Fibroblast of villous mesenchyme (primary cell): ENCODE measurements at places on chromosomes 5 and 9. TPM values are rescaled to one million over a fixed set of nuclear protein-coding genes. Genes with fewer than 3 reads are reported as not detected.

TLX3 gene
- not detected in 2 replicates for total RNA-seq

CTSL gene
- 156 and 163 TPM in 2 replicates for total RNA-seq

CCDC192 gene
- total RNA-seq = not detected in 2 replicates

PPP2R2B gene
- under 0.01 and 2.2 TPM in 2 replicates for total RNA-seq

FCN1 gene
- not detected in 2 replicates for total RNA-seq

GTF3C5 gene
- total RNA-seq = 30.7 and 32.2 TPM in 2 replicates

DAB2 gene
- 231 and 332 TPM in 2 replicates for total RNA-seq

OLFML2A gene
- total RNA-seq = 4.3 and 5.5 TPM in 2 replicates

PFN3 gene
- total RNA-seq = not detected in 2 replicates

GRCh38 chr9:119003882-119004617 is 365.2 kb downstream of the BRINP1 start:
- no peak for DNase-seq

GRCh38 chr9:3342159-3342777 is 183.5 kb downstream of the RFX3 start:
- DNase-seq = peak; percentile 82

DNA sequence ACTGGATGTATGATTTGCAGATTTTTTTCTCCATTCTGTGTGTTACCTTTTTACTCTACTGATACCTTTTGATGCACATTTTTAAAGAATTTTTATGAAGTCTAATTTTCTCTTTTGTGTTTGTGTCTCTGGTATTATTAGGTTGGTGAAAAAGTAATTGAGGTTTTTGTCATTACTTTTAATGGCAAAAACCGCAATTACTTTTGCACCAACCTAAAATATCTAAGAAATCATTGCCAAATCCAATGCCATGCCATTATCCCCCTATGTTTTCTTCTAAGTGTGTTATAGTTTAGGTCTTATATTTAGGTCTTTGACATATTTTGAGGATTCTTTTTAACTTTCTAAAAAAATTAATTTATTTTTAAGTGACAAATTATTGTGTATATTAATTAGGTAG is 43.4 kb upstream of the STARD4 start:
- DNase-seq = no peak

GRCh38 chr5:85656050-85656449 is 961.7 kb upstream of the COX7C start:
- no peak for DNase-seq

- no peak for DNase-seq
Measured at GRCh38 chr5:76642390-76643040, 19.3 kb upstream of the F2RL2 start.

DNA sequence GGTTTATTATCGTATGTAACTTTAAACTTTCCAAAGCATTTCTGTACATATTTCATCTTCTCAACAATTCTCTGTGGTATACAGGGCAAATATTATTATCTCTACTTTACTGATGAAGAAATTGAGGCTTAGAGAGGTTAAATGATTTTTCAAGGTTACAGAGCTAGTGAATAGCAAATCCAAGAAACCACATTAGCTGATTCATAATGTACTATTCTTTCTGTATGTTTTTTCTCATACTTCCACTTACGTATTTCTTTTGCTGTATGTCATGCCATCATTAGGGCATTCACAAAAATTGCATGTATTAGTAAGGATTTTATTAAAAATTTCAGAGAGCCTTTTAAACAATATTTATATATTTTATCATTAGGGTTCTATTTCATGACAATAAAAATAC is 372.4 kb upstream of the DMAC1 start:
- no peak for DNase-seq

- DNase-seq = peak; percentile 27
Measured at GRCh38 chr5:1648806-1649205, 125.0 kb upstream of the LPCAT1 start.

DNA sequence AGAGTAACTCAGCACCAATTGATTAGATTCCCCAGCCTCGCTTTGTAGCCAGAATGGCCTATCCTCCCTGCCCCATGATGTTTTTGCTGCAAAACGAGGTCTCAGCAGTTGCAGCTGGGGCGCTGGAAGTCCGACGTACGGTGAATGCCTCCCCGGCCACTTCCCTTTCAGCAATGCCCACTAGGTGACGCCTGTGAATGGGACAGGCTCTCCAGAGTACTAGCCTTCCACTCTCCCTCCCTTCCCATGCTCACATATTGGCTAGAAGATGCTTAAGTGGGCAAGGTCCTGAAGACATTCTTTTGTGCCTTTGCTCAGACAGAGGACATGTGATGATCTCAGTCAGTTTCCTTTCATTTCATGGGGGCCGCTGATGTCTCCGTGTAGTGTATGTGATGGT is 50.8 kb downstream of the DMRT2 start:
- peak; percentile 26 for DNase-seq

GRCh38 chr5:143376911-143377813 is 26.3 kb downstream of the NR3C1 start:
- DNase-seq = no peak

GRCh38 chr5:45109062-45109461 is 300.3 kb downstream of the MRPS30 start:
- DNase-seq = no peak

- peak; percentile 2 for DNase-seq
Measured at GRCh38 chr5:155794795-155795194, 532.2 kb upstream of the SGCD start.

GRCh38 chr5:116859666-116860320 is 285.2 kb upstream of the SEMA6A start:
- peak; percentile 28 for DNase-seq

- no peak for DNase-seq
Measured at GRCh38 chr9:131691969-131692611, 47.8 kb downstream of the RAPGEF1 start.

DNA sequence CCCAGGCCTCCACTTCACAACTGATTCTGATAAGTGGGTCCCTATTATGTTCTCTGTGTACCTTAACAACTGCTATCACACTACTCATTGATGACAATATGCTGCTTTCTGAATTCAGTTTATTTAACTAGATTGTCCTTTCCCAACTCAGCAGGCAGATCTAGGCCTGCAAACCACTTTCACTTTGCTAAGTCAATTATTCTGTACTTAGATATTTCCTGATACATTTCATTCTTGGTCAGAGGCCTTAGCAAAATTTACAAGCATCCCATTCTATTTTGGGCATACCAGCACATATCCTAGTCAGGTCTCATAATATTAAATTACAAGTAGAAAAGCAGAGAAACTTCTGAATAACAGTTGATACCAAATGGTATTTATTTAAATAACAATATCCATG is 235.7 kb upstream of the HAPLN1 start:
- DNase-seq = no peak

DNA sequence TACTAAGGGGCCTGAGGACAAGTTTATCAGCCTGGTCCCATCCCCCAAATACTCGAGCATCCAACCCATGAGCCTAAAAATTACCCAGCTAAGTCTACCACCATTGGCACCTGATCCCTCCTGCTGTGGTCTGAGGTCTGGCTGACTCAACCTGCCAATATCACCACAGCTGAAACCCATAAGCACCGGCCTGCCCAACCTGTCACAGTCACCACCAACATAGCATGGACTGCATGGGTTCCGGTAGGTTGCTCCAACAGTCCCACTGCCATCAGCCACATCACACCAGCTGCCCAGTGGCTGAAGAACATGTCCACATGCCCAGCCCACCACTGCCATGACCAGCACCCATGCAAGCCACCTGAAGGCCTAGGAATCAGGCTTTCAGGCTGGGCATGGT is 495.0 kb downstream of the PRELID2 start:
- no peak for DNase-seq

DNA sequence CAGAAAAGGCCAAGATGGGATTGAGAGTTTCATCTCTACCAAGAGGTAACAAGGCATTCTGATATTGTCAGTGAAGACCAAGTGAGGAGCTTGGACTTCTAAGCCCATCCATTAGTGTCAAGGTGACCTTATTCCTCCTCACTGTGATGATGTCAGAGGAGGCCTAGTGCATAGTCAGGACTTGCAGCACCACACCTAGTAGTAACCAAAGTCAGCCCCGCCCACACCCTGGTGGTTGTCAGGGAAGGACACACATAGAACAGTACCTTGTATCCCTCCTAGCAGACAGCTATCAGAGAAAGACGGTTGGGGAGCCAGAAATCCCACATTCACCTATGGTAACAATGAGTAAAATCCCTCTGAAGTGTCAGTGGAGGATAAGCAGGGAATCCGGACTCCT is 111.7 kb downstream of the AP3B1 start:
- DNase-seq = no peak

- peak; percentile 27 for DNase-seq
Measured at GRCh38 chr5:147539053-147539452, 29.2 kb upstream of the DPYSL3 start.

DNA sequence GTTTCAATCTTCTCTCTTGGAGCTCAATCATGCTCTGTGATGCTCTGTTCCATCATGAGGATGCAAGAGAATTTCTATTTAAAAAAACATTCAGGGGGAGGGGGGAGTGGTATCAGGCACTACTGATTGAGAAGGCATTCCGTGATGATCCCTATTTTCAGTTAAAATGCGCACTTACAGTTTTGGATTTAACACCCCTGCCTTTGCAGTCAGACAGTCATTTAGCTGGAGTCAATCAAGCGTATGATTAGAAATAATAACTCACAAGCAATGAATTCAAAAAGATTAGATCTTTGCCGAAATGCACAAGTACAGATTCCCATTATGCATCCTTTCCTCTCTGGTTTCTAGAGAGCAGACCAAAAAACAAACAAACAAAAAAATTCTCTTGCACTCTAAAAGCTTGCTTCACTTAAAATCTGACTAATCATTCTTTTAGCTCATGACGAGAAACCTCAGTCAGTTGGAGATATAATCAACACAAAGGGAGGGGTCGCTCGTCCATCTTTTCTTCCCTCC is 55.4 kb downstream of the EFNA5 start:
- no peak for DNase-seq

- DNase-seq = no peak
Measured at GRCh38 chr5:11072568-11072967, 311.5 kb upstream of the DAP start.
